ENCODE measurements at places on chromosomes 2 and 18.

DNA sequence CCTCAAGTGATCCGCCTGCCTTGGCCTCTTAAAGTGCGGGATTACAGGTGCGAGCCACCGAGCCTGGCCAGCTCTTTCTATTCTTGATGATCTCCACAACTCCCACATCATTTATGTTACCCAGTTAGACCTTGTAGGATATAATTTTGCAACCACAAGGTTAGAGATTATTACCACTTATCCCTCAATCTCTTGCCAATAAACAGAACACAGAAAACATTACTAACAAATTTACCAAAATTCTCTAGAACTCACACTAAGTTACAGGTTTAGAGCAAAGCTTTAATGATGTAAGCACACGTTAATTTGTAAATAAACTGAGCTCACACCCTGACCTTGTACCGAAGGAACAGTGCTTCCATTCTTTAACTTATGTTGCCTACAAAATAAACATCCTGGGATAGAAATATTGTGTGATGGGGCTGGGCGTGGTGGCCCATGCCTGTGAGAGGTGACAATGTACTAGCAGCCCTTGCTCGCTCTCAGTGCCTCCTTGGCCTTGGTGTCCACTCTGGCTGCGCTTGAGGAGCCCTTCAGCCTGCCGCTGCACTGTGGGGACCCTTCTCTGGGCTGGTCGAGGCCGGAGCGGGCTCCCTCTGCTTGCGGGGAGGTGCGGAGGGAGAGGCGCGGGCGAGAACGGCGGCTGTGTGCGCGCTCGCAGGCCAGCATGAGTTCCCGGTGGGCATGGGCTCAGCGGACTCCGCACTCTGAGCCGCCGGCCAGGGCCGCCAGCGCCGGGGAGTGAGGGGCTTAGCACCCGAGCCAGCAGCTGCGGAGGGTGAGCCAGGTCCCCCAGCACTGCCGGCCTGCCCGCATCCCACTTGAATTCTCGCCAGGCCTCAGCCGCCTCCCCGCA, 42.1 kb upstream of the ITSN2 start:
- no peak for DNase-seq

DNA sequence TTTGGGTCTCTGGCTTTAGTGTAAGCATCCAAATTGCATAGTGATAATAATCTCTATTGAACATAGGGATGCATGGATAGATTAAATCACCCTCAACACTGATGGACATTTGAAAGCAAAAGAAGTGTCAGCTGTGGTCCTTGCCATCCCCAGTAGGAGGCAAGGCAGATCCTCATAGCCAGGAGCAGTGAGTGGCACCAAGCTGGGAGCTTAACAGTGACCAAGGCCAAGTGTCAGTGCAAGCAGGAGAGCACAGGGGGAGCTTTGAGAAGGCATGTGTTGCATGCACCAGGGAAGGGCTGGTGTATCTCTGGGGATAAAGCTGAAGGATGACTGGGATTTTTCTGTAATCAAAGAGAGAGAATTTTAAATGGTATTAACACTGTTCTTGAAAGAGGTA, 14.7 kb downstream of the SLC14A1 start:
- DNase-seq = no peak

DNA sequence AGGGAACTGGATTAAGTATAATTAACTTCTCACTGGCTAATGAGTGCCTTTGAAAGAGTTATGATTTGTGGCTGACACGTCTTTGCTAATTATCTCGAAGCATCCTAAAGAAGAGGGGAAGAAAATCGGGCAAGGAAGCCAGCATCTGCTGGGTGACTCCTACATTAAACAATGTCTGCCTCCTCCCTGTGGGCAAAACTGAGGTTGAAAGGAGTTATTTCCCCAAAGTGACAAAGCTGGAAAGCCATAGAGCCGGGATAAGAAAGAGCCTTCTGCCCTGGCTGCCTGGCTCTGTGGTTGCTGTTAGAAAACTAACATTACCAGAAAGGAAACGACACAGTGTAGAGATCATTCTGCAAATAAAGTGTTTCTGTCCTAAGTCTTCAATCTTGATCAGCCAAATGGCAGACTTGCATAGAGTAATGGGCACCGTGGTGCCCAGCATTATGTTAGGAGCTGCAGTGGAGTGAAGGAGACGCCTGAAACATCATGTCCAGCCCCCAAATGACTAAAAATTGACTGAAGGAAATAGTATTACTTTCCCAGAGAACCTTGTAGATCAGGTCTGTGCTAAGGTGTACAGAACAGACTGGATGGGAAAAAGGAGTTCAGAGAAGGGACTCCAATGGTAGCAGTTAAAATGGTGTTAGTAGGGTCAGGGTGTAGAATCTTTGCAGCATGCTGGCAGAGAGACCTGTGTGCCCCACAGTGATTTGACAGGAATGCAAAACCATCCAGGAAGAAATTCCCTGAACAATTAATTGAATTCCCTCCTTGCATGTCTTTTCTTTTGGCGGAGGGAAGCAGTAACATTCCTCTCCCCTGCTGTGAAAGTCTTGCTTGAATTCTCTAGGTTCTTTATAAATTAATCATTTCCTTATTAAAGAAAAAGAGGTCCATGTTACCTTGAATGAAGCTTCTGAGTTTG, 44.4 kb downstream of the ALPK2 start:
- DNase-seq = no peak

DNA sequence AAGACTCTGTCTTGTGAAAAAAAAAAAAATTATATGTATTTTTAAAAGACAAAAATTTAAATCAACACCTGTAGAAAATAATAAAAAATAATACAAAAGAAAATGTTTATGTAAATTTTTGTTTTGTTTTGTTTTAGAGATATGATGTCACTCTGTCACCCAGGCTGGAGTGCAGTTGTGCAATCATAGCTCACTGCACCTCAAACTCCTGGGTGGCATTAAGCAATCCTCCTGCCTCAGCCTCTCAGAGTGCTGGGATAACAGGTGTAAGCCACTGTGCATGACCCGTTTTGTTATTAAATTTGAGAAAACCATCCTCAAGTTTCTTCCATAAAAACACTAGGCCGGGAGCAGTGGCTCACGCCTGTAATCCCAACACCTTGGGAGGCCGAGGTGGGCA, 56.2 kb upstream of the B3GNT7 start:
- DNase-seq = no peak

- DNase-seq = peak; percentile 85
These were observed 273.0 kb upstream of the ID2 start for GRCh38 chr2:8408560-8409460.

GRCh38 chr2:162732946-162733698, 105.4 kb downstream of the KCNH7 start:
- no peak for DNase-seq

GRCh38 chr2:235319095-235319494, 174.7 kb upstream of the AGAP1 start:
- no peak for DNase-seq

DNA sequence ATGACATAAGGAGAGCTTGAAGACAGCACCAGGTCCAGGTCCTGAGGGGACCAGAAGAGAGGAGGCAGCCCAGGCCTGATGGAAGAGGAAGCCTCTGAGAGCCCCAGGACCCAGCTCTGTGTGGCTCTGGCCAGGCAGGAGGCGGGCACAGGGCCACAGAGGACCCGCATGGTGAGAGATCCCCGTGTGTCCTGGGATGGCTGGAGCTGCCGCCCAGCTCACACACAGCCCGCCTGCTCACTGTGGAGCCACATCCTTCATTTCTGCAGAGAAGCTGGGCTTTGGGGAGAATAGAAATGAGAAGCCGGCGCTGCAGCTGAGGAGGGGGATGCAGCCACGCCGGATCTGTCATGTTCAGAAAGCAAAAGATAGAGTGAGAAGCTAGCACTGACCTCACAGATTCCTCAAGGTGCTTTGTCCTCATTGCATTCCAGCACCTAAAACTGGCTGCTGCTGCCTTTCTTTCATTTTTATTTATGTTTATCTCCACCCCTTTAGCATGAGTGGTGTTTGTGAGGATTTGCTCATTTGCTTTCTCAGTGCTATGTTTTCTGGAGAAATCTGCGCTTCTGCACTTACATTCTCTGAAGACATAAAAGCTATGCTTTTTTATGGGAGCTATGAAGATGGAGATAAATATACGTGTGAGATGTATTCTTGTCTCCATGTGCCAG, 307.6 kb upstream of the MYT1L start:
- DNase-seq = no peak

GRCh38 chr2:173307293-173307692, 47.4 kb upstream of the CDCA7 start:
- no peak for DNase-seq

GRCh38 chr2:217684431-217685254, 318.2 kb downstream of the TNS1 start:
- no peak for DNase-seq

- DNase-seq = no peak
These were observed 5.1 kb downstream of the CXCR1 start for GRCh38 chr2:218161644-218162043.

- DNase-seq = no peak
These were observed 84.1 kb upstream of the NCKAP5 start for GRCh38 chr2:133652398-133652797.

DNA sequence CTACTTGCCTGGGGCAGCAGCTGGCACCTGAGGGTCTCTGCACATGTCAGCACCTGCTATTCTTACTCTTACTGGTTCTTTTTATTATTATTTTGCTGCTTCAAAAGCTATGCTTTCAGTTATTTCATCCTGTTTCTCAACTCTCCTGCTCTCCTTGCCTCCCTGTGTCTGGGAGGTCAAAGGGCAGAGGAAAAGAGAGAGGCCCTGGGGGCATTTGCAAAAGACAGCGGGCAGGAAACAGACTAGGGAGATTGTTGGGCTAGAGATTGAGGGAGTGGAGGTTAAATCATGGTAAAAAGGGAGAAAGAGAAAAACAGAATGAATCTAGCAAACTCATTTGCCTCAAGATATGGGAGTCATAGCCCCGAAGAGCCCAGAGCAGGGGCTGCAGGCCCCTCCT, 21.1 kb upstream of the RPL31 start:
- no peak for DNase-seq

All from stimulated activated CD4-positive, alpha-beta T cell treated with anti-CD3 and anti-CD28 coated beads, Interleukin-15, amount 100 ng/mL, for 24 hours (primary cell).